ENCODE measurements at places on chromosomes 1 and 21. TPM values are rescaled to one million over a fixed set of nuclear protein-coding genes. Genes with fewer than 3 reads are reported as not detected.

Gene TBX19
- polyA plus RNA-seq, result 1.9 TPM

Gene CD160
- 0.45 TPM for polyA plus RNA-seq

Gene KISS1
- 3.7 TPM for polyA plus RNA-seq

Gene DFFB
- polyA plus RNA-seq, result 3.4 TPM

Gene LAPTM5
- polyA plus RNA-seq, result 46.9 TPM

Gene ALPL
- 11.8 TPM for polyA plus RNA-seq

Gene B3GALNT2
- polyA plus RNA-seq, result 18.3 TPM

DNA sequence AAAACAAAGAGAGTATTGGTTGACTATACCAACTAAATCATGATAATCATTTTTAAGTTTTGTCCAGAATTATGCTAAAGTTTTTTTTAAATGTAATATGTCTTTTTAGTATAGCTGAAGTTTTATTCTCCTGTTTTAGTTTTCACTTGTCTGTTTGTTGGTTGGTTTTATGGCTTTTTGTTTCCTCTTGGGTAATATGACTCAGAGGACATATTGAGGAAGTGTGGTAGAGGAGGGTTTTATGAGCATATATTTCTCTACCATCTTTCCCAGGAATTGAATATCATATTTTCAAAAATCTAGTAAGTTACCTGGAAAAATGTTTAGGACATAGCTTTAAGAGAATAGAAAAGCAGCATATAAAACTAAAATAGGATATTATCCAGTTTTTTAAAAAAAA lies 68.6 kb upstream of the MCOLN3 start:
- no peak for DNase-seq

- no peak for DNase-seq
Measured at GRCh38 chr1:67732750-67733151, 47.8 kb downstream of the GADD45A start.

DNA sequence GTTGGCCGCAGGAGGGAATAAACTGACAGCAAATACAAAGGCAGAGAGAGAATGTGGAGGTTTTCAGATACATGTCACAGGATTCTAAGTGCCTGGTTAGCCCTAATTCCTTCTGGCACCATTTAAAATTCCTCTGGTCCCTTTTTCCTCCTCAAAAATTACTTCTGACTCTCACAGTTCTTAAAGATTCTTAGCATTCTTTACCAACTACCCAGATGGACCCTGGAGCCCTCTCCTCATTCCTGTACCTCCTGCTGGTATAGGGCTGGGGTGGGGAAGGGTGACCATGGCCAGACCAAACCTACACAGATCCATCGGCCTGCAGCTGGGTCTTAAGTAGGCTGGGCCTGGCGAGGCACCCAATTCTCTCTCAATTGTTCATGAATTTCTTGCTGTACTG lies 7.2 kb downstream of the MKNK1 start:
- no peak for DNase-seq

GRCh38 chr1:198942466-198942865 lies 303.6 kb downstream of the PTPRC start:
- DNase-seq, result no peak

DNA sequence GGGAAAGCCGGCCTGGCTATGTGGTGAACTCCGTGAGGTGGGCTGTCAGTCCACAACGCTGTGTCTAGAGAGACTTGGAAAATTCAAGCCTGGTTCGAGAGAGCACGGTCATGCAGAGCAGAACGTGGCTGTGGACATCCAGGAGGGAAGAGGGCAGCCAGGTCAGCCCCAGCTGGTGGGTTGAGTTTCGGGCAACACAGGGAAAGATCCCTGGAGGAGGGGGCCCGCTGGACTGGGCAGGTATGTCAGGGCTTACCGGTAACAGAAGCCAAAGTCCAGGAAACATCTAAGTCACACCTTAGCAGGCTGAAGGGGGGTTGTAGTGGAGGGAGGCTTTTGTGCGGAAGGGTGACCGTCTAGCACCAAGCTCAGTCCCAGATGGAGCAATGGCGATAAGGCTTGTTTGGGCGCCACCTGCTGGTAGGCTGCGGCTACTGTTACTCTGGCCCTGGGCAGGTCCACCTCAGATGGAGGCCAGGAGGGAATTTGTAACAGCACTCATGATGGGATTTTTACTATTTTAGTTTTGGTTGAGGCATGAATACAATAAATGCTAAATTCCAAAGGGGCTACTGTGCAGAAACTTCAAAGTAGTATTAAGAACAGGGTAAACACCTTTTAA lies 143.3 kb upstream of the ZNF644 start:
- DNase-seq, result peak; percentile 89

DNA sequence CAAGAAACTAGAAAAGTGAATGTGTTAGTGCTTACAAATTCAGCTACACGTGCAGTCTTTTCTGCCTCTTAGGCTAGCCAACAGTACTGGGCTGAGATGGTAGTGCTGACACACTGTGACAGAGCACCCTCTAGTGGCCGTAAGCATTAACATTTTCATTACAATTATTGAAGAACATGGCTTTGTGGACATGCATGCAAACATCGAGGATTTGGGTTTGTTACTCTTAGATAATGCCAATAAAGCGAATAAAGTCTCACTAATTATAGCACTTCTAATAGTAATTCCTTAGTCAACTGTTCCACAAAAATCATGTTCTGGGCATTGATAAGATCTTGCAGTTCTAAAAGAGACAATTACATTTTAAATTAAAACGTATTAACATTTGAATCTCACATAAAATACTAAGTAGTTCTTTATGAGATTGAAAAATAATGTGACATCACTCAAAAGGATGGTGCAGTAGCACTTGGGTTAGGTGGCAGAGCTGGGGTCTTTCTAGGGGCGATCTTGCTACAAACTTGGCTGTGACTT lies 47.1 kb downstream of the MYSM1 start:
- DNase-seq, result peak; percentile 75

- DNase-seq, result no peak
Measured at GRCh38 chr1:35561297-35561971, 3.8 kb downstream of the NCDN start.

DNA sequence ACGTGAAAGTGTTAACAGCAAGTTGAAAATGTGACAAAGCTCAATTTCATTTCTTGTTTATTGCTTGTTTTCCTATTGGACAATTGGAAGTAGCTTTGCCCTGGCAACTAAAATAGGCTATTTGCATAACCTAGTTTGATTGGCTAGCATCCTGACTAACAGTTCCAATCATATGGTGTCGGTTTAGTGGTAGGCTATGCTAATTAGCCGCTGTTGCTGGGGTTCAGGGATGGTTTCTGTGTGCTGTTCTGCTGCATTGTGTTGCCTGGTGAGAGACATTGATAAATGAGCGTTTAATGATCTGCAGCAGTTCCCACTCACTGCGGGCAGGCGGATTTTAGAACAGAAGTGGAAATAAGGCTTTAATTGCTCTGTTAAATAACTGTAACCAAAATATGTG lies 68.5 kb downstream of the DYRK1A start:
- DNase-seq, result peak; percentile 60

GRCh38 chr1:14897997-14898645 lies 255.4 kb upstream of the TMEM51 start:
- DNase-seq, result no peak

DNA sequence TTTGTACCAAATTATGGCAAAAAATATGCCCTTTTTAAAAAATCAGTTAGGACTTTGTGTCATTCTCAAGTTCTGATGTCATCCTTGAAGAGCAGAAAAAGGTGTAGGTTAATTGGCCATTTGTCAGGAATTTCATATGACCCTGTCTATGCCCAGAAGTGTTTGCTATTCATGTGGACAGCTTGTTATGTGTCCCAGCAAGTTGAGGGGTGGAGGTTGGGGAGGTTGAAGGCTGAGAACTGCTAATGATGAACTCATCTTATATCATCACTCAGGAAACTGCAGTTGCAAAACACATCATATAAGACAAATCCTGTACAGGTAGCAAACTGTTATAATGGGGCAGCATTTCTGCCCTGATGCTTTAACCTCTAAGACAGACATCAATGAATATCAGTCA lies 106.5 kb downstream of the PHTF1 start:
- no peak for DNase-seq

GRCh38 chr1:243950166-243950565 lies 100.1 kb upstream of the AKT3 start:
- DNase-seq, result no peak

DNA sequence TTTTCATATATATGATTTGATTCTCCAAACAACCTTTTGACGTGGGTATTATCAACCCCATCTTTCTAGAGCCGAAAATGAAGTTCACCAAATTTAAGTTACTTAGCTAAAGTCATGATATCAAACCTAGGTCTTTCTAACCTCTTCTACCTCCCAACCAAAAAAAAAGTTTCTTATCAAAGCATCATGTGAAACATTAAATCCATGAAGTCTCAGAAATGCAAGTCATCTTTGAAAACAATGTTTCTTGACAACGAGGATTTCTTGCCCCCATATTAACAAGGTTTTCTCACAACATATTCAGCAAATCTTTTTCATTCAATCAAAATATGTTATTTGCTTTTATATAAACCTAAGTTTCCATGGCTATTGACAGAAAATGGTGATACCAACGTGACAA lies 306.3 kb downstream of the SMYD3 start:
- DNase-seq, result no peak

DNA sequence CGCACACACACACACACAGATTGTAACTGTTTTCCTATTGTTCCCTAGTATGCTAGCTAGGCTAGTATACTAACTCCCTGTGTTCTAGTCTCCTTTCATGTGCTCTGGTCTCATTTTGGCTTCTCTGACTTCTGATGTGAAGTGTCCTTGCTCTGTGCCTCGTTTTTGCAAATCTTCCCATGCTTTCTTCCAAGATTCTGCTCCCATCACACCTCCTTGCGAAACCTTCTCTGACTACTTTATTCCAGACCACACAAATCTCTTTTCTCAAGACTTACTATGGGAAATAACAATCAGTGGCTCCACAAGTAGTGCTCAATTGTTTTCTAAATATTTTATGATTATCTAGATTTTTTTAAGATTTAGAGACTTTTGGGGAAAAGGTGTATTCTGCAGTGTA lies 10.3 kb downstream of the PRRX1 start:
- DNase-seq, result no peak

GRCh38 chr1:186325239-186325638 lies 49.8 kb downstream of the TPR start:
- no peak for DNase-seq

DNA sequence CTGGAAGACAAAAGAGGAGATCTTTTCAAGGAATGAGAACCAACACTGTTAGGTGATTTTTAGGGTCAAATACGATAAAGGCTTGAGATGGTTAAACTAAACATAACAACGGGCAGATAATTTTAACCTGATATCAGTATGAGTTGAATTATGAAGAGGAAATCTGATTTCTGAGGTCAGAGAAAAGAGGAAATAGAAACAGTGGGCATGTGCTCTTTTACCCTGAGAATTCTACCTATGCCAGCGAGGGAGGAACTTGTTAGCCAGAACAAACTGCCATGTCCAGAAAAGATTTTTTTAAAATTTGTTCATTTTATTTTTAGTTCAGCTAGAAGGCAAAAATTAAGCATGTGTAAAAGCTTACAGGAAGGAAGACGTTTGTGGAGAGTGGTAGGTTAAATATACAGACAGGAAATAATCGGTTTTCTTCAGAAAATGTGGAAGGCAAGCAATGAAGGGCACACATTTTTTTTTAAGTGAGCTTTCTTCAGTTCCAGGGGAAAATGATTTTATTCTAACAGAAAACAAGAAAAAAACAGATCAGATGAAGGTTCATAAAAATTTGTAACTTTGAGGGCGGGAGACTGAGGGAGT lies 1745.3 kb downstream of the MRPL39 start:
- DNase-seq, result no peak

GRCh38 chr1:65208563-65208973 lies 60.6 kb downstream of the AK4 start:
- DNase-seq, result no peak

- no peak for DNase-seq
Measured at GRCh38 chr1:228000836-228001563, 5.8 kb upstream of the WNT3A start.

DNA sequence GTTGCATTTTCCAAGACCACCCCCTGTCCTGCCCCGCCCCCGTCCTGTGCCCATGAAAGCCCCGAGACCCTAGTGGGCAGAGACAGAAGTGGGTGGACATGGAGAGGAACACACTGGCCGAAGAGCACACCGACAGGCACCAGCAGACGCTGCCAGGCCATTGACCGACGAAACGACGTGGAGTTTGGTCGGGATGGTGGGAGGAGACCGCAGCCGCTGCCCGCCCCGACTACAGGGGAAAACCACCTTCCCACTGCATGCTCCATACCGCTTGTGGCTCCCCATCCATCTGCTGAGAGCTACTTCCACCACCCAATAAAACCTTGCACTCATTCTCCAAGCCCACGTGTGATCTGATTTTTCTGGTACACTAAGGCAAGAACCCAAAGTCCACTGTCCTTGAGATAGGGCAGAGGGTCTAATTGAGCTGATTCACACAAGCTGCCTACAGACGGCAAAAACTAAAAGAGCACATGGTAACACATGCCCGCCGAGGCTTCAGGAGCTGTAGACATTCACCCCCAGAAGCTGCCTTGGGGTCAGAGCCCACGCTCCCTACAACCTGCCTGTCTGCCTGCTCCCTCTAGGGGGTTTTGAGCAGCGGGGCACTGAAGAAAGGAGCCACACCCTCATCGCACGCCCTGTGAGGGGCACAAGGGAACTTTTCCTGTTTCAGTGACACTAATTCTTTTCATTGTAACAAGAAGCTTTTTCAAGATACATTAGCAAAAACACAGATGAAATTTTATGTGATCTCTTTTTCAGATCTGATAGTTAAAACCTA lies 81.2 kb upstream of the RAB3GAP2 start:
- DNase-seq, result no peak

DNA sequence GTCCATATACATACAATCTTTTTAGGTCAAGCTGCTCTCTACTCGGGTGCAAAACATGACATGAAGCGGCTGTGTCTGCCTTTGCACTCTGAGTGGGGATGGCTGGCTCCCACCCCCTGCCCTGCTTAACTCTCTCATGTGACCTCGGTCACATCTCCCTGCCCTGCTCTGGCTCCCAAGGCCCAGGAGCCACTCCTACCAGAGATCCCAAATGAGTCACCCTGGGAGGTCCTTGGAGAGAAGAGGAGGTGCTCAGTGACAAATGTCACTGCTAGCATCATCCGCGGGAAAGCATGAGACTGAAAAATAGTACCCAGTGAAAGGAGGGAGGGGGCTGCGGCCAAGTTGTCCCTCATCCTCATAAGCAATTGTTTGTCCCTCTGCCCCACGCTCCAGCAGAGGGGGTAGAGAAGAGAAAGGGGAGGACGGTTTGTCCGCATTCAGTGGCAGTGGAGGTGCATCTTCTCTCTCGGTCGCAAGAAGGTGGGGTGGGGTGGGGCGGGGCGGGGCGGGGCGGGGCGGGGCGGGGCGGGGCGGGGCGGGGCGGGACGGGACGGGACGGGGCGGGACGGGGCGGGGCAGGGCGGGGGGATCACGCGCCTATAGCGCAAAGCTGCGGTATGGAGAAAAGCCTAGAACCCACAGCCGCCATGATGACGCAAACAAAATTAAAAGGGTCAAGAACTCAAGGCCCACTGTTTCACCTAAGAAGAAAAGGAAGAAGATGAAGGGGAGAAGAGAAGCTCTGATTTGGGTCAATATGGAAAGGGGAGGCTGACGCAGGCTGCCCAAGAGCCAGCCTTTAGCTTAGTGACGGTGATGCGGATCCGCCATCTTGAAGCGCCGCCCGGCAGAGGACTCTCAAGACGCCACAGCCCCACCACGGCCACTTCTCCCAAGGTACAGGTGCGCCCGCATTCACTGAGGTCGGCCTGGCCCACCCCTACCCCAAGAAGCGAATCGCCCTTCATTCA lies 66.2 kb downstream of the CD46 start:
- no peak for DNase-seq

- no peak for DNase-seq
Measured at GRCh38 chr1:242245255-242245654, 246.4 kb upstream of the MAP1LC3C start.
